SHP77 treated with DMSO at 0.1 percent for 48 hours (cell line): ENCODE measurements at places on chromosomes 1 and 21.

GRCh38 chr1:100449477-100449876 is 88.5 kb upstream of the GPR88 start:
- no peak for DNase-seq

GRCh38 chr1:40362699-40363098 is 10.8 kb upstream of the SMAP2 start:
- DNase-seq = no peak

GRCh38 chr1:175192111-175192629 is 406 bp downstream of the KIAA0040 start:
- peak; percentile 30 for DNase-seq

DNA sequence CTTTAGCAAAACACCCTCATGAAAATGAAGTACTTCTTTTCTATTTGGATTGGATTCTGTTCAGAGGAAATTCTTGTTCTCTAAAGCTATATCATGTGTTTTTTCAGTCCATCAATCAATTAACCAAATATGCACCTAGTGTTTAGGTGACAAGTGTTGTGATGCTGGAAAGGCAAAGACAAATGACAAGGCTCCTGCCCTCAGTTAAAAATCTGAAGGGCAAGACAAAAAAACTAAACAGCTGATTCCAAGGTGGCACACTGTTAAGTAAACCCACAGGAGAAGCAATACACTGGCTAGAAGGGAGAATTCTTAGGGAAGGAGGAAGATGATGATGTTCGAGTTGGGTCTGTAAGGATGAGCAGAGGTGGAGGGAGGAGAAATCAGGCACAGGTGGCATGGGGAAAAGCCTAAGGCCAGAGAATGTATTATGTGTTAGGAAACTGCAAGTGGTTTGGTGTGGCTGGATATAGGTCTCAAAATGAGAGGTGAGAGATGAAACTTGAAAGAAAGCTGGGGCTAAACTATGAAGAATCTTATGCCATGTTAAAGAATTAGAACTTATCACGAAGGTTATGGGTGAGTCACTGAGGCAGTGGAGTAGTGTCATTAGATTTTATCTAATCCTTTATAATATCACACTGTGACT is 51.8 kb upstream of the GFI1 start:
- no peak for DNase-seq

DNA sequence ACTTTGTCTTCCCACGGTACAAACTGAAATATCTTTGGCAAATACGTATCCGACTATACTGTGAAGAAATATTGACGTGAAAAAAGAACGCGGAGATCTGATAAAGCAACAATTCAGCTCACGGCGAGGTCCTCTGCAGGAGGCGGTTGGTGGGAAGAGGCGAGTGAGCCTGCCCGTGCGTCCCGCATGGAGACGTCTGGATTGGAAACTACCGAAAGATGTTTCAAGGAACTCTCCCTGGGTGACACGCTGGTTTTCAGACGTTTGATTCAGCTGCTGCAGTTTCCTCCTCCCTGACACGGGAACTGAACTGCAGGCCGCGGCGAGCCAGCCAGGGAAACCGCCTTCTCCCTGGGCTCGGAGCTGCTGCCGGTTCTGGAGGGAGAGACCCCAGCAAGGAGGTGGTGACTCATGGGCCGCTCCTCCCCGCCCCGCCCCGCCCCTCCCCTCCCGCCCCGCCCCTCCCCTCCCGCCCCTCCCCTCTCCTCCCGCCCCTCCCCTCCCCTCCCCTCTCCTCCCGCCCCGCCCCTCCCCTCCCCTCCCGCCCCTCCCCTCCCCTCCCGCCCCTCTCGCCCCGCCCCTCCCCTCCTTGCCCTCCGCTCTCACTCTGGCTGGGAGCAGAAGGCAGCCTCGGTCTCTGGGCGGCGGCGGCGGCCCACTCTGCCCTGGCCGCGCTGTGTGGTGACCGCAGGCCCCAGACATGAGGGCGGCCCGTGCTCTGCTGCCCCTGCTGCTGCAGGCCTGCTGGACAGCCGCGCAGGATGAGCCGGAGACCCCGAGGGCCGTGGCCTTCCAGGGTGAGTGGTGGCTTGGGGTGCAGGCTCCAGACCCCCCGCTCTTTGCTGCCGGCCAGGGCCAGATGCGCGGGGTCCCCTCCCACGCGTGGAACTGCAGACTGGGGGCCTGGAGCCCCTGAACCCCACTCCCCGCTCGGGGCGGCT is at the start of gene COL6A1:
Gene COL6A1 (plus strand): TSS at position 620 of the 941 bp plus-strand sequence. CDS start 81 bp downstream, at position 701.
- DNase-seq = no peak

- DNase-seq = no peak
Observed at GRCh38 chr1:175887981-175888428, 144.6 kb upstream of the TNR start.

- no peak for DNase-seq
Observed at GRCh38 chr21:32559006-32559610, 26.2 kb downstream of the TCP10L start.

GRCh38 chr1:164712131-164713036 is 153.4 kb downstream of the PBX1 start:
- DNase-seq = no peak
